ENCODE measurements at places on chromosomes 6 and 20.

DNA sequence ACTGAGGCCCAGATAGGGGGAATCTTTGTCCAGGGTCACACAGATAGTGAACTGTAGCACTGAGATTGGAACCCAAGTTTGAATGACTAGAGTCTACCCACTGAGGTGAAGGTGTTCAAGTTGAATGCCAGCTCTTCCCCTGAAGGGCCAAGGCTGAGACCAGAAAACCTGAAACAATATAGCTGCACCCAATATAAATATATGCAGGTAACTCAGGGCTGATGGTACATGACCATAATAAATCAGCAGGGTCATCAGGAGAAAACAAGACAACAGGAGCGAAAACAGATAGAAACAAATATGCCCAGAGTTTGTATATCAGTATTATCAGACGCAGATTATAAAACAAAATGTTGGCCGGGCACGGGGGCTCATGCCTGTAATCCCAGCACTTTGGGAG lies 4.0 kb upstream of the RBCK1 start:
- no peak for DNase-seq

GRCh38 chr20:40286975-40287531 lies 402.0 kb downstream of the MAFB start:
- DNase-seq = no peak

- no peak for DNase-seq
Measured at GRCh38 chr6:160132297-160132637, 10.7 kb downstream of the SLC22A1 start.

- no peak for DNase-seq
Measured at GRCh38 chr20:37473249-37474000, 47.6 kb upstream of the NNAT start.

DNA sequence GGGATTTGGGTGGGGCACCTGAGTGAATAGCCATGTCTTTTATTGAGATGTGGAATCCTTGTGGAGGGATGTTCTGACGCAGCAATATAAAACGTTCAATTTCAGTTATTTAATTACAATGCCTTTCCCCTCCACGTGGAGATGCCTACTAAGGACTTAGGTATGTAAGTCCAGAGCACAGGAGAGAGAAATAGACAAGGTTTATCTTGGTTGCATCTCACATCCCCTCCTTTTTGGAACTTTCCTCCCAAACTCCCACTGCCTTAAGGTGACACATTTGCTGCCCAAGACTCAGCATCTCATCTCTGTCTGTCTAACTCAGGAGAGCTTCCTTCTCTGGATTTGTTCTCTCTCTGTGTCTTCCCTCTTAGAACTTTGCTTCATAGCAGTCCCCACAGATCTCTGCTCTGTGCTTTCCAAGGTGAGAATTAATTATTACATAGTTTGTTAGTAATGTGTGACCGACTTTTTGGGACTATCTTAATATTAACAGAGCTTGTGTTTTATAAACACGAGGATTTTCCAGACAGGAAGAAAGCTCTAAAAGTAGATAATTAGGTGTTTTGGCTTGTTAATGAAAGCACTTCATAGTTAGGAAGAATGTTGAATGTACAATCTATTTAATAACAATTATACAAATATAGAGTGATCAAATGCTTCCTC lies 52.6 kb downstream of the COL19A1 start:
- no peak for DNase-seq

DNA sequence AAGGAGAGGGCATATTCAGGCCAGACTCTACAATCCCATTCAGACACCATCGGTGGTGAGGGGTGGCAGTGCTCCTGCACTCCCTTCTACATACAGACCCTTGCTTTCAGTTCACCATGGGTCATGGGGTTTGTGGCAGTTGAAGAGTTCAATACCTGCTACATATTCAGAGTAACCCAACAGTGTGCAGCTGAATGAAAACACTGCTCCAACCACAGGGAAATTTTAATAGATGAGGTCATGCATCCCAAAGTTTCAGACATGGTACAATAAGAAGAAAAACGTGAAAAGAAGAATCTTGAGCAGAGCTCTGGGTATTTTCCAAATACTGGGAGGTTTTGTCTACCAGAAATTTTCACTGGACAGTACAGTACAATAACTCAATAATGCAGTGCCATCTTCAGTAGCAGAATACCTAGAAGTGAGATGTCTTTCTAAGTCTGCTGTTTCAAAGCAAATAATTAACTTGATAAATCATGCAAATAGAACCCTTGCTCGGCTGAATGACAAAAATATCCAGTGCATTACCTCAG lies 162.1 kb downstream of the PTPRK start:
- no peak for DNase-seq

GRCh38 chr6:110990840-110991576 lies 9.2 kb downstream of the RPF2 start:
- no peak for DNase-seq
